Left colon (tissue), 2 donors: ENCODE measurements at places on chromosomes 16 and 17.
A peak's percentile ranks its signal among the peaks of the same experiment; 100 is the strongest.

DNA sequence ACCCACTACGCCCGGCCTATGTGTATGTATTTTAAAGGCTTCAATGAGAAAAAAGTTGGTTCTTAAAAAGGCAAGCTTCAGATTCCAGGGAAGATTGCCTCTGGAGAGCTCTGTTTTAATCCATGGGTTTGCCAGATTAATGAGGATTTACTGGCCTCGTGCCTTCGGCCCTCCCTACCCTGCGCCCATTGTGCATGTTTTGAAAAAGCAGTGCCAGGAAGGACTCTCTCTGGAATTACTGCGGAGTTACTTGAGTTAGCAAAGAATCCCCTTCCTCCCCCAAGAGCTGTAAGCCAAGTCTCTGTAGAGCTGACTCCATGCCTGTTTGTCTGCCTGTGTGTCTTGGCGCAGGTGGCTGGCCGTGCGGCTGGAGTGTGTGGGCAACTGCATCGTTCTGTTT, 98.9 kb downstream of the ABCC6 start:
- DNase-seq: no peak

DNA sequence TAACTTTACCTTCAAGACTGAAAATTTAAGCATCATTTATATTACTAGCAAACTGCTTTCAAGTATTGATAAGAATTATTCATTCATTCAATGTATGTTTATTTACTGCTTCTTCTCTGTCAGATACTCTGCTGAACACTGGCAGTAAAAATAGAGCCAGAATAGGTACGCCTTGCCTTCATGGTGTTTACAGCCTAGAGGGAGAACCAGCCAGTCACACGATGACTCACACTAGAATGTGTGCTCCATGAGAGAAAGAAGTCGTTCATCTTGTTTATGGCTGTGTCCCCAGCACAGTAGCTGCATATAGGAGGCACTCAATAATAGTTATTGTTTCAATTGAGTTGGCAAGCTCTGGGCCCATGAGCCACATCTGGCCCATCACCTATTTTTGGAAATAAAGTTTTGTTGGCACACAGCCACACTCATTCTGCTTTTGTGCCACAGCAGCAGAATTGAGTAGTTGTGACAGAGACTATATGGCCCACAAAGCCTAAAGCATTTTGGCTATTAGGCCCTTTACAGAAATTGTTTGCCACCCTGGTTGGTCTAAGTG, 84.2 kb downstream of the TMC6 start:
- no peak for DNase-seq

- DNase-seq: no peak
Observed at GRCh38 chr16:555528-556473, 4.4 kb upstream of the PRR35 start.

DNA sequence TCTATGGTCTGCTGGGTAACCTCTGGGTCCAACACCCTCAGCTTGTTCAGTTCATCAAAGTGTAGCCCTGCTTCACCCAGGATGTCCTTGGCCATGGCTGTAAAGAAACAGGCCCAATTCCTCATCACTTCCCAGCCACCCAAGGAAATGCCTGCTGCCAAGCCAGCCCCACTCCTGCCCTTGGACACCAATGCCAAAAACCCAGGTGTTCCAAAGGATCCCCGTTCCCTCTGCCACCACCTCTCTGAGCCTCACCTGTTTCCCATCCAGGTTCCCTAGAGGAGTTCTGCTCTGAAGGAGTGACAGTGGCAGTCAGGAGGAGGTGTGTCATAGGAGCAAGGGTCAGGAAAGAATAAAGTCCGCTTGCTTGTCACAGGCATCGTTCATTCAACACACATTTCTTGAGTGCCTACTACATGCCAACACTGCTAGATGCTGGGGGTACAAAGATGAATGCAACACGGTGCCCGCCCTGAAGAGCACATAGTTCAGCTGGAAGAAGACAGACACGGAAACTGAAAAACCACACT, 3.3 kb downstream of the IFT20 start:
- DNase-seq: no peak

DNA sequence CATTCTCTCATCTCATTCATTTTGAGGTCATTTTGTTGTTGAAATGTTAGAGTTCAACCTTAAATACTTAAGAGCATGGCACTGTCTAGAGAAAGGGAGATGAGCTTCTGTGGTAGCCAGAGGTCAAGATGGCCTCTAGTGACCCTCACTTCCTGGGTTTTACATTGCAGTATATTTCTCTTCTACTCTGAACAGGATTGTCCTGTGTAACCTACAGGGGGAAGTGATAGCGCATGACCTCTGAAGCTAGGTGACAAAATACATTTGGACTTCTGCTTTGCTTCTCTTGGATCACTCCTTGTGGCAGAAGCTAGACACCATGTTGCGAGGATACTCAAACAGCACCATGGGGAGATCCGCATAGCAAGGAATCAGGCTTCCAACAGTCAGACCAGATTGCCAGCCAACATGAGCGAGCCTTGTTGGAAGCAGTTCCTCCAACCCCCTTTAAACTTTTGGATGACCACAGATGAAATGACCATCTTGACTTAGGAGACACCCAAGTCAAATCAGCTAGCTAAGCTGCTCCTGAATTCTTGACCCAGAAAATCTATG, 748.4 kb downstream of the MAF start:
- DNase-seq: no peak

GRCh38 chr17:50487213-50488096, 8.8 kb downstream of the RSAD1 start:
- peak; percentile 15 for DNase-seq

- no peak for DNase-seq
Observed at GRCh38 chr16:51374346-51374745, 223.3 kb upstream of the SALL1 start.

- DNase-seq: no peak
Observed at GRCh38 chr17:61478026-61478789, 26.0 kb downstream of the TBX4 start.

- no peak for DNase-seq
Observed at GRCh38 chr16:53958341-53958880, 254.5 kb downstream of the FTO start.

- no peak for DNase-seq
Observed at GRCh38 chr16:74226338-74226954, 70.2 kb upstream of the PSMD7 start.

- DNase-seq: no peak
Observed at GRCh38 chr17:42676424-42677011, at the start of gene PLEKHH3. Gene PLEKHH3, minus strand, starts transcription at chr17:42676994. Its CDS starts 431 bp downstream, at chr17:42676563.

GRCh38 chr17:14604591-14605266, 303.8 kb downstream of the HS3ST3B1 start:
- DNase-seq: no peak

- no peak for DNase-seq
Observed at GRCh38 chr16:17101646-17102045, 369.1 kb downstream of the XYLT1 start.

DNA sequence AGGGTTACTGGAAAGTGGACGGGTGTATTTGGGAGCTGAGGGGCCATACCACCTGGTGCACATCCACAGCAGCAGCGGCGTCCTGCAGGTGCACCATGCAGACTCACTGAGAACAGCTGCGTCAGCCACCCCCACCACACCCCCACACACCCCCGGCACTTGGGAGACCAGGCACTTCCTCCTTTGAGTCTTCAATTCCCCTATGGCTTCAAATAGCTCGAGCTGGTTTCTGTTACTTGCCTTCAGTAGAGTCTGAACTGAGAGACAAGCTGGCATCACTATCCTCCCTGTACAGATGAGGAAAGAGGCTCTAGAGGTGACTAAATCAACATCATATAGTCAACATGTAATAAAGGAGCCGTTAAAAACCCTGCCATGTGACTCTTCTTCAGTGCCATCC, 15.4 kb downstream of the CUEDC1 start:
- peak; percentile 75 for DNase-seq

GRCh38 chr16:71555230-71555891, 21.5 kb downstream of the TAT start:
- no peak for DNase-seq

GRCh38 chr16:29806641-29807425, 504 bp downstream of the MAZ start:
- DNase-seq: peak; percentile 71

DNA sequence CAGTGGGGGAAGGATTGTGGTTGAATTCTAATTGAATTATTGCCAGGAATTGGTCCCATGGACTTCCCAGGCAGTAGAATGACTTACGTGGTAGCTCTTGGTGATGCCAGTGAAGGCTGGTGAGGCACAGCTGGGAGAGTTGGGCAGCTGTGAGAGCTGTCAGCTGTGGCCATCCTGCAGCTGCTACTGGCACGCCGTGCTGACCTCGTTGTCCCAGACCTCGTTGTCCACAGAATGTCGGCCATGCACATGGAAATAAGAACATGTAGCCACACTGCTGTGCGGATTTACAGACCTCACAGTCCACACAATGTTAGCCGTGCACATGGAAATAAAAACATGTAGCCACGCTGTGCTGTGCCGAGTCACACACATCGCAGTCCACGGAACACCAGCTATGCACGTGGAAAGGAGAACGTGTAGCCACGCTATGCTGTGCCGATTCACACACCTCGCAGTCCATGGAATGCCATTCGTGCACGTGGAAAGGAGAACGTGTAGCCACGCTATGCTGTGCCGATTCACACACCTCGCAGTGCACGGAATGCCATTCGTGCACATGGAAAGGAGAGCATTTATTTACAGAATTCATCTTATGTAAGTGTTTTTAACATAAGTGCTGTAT, 59.2 kb downstream of the BANP start:
- no peak for DNase-seq

DNA sequence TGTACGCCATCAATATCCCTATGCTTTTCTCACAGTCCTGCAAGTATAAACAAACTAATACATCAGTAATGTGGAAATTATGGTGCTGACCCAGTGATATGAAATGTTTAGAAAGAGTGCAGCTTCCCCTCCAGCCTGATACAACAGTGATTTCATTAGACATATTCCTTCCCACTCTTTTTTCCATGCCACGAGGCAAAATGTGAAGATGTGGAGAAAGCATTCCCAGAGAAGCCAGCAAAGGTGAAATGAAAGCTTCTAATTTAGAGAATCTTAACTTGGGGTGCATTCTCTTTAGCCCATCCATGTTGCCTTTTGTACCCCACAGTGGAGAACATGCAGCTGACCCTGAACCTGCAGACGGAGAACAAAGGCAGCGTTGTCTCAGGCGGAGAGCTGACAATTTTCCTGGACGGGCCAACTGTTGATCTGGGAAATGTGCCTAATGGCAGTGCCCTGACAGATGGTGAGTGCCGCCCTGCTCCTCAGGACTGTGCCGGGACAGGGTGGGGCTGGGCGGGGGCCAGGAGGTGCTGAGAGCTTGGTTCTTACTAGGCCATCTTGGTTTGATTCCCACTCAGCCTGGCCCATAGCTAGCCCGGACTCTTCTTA, 77.8 kb downstream of the WWP2 start:
- DNase-seq: peak; percentile 85

- no peak for DNase-seq
Observed at GRCh38 chr16:13950821-13951547, 31.0 kb downstream of the ERCC4 start.

GRCh38 chr17:82529914-82530300, 10.4 kb downstream of the FOXK2 start:
- no peak for DNase-seq

DNA sequence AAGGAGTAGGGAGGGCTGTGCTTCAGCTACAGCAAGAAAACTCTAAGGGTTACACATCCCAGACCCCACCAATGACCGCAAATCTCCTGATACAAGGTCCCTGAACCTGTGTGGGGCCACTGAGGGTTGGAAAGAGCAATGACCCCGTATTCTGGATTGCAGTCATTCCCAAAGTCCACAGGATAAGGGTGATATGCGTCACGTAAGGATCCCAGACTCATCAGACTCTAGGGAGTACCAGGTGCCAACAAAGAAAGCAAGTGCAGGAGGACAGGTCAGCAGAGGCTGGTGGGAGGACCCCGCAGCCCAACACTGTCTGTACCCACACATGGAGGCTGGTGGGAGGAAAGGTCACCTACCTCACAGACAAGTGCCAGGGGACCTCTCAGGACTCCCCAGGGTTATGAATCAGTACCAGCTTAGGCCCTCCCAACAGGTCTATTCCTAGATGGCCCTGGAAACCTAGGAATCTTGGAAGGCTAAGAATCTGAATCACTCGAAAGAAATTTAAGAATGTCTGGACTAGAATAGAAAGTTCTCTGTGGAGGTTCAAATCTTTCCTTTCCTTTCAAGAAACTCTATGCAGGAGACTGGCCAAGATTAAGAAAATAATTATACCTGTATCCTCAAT, 16.2 kb downstream of the PITPNA start:
- DNase-seq: no peak

DNA sequence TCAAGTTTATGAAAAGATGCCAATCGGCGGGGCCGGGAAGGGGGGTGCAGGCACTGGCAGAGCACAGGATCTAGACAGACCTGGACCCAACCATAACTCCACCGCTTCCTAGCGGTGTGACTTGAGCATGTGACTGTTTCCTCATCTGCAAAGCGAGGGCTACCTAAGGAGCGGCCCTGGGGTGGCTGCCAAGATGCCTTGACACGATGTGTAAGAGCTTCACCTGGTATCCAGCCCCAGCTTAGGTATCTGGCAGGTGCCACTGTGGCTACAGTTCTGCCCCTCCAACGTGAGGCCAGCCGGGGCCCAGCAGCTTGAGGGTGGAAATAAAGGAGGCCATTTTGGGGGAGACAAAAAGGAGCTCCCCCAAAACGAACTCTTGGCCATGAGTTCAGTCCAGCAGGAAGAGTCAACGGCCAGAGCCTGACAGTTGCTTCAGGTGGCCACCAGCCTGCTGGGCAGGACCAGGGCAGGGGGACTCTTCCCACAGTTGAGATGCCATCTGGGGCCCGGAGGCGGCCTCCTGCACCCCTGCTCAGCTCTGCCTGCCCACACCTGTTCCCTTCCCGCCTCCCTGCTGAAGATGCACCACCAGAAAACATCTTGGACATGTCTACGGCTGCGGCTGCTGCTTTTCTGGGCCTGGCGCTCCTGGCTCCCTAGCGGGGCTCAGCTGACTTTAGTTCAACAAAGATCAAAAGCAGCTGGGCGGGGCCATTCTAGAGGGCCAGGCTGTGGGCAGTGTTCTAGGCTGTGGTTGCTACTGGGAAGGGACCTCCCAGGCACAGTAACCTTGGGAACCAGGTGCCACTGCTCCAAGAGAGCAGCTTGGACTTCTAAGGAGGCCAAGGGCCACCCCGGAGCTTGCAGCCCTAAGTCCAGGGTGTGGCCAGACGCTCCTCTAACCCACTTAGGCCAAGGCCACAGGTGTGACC, 3.4 kb upstream of the MTSS2 start:
- DNase-seq: peak; percentile 73

- DNase-seq: no peak
Observed at GRCh38 chr17:42670789-42671657, 5.8 kb downstream of the PLEKHH3 start.

- no peak for DNase-seq
Observed at GRCh38 chr16:71637398-71637797, 11.4 kb downstream of the MARVELD3 start.

GRCh38 chr17:43620581-43620980, 41.1 kb downstream of the MEOX1 start:
- DNase-seq: no peak
